ENCODE measurements at places on chromosomes 2 and 18.

DNA sequence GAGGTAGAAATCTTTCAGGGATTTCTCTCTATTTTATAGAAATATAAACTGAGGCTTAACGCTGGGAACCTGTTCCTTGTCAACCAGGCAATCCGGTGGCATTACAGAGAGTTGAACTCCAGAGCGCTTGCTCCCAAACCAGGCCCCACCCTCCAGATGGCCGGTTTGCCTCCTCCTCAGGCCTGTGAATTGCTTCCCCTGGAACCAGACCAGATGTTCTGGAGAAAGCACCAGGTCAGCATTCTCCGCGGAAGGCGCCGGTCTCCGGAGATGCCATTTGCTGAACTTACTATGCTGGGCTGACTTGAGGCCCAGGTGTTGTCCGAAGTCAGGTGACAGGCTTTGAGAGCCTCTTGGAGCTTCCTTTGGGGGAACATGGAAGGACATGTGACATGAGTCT lies 17.2 kb downstream of the TNP1 start:
- peak; percentile 52 for DNase-seq

DNA sequence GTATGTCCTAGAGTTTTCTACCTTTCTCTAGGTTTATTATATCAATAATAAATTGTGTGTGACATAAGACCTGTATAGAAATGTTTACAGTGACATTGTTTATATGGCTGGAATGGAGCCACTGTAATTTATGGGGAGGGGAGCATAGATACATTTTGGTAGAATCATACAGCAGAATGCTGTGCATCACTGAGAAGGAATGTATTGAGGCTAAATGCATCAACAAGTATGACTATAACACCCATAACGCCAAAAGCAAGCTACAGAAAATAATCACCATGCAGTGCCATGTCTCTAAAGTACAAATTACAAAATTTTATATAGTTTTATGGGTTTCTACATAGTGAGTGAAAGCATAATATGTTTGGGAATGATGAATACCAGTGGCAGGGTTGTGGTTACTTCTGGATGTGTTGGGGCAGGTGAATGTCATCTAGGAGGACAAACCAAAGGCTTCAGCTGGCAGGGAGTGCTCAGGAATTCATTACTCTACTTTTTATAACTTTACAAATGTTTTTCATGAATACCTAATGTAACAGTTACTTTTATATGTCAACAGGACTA lies 226.0 kb upstream of the NETO1 start:
- no peak for DNase-seq

- no peak for DNase-seq
These were observed 133.3 kb upstream of the SERTAD2 start for GRCh38 chr2:64787019-64787365.

GRCh38 chr2:128362889-128363228 lies 44.2 kb upstream of the HS6ST1 start:
- DNase-seq, result peak; percentile 93

GRCh38 chr2:11404376-11405073 lies 60.1 kb upstream of the ROCK2 start:
- no peak for DNase-seq
